H9 (cell line): ENCODE measurements at places on chromosomes 3 and 15. TPM values are rescaled to one million over a fixed set of nuclear protein-coding genes. Genes with fewer than 3 reads are reported as not detected.

- H3K36me3 ChIP-seq = no peaks in the 10 kb centered on the region
- no peak overlapping the region for H3K27ac ChIP-seq
- no peak overlapping the region for H3K4me3 ChIP-seq
- H3K27me3 ChIP-seq = no peaks in the 10 kb centered on the region
- DNase-seq = no peak
- H3K4me1 ChIP-seq = no peaks in the 10 kb centered on the region
Observed at GRCh38 chr3:180656406-180656805, 22.9 kb downstream of the CCDC39 start.

Gene ROPN1
- total RNA-seq = not detected in 2 replicates

DNA sequence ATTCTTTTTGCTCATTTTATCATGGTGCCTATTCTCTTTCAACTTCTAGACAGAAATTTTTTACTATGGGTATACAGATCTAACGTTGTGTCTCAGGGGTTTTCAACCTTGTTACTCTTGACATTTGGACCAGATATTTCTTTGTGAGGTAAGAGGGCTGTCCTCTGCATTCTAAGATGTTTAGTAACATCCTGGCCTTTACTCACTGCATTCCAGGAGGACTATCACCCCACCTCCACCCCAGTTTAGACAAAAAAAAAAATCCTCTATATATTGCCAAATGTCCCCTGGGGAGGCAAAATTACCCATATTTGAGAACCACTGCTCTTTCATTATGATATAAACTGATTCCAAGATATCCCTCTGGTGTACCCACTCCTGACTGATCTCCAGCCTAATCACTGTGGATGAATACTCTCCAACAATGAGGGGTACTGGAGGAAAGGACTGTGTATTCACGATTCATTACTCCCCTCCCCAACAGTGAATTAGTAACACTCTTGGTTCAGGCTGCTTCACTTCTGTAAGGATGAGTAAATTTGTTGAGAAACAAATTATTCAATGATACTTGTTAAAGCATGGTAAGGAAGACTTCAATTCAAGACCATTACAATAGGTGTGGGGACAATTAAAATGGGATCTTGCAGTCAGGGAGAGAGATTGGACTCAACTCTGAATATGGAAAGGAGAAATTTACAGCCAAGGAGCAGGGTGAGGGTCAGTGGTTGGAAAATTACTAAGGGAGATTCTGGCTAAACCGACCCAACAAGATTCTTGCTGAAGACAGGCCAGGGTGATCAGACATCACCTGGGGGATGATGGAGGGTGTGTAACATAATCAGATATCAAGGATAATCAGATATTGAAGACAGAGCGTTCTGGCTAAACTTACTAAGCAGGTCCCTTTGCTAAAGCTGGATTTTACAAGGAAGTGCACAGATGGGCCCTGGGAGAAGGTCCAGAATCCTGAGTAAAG is 123.8 kb upstream of the DAZL start:
- no peak overlapping the region for H3K27ac ChIP-seq
- peaks cover 63% of the 10 kb centered on the region for H3K36me3 ChIP-seq
- no peak for DNase-seq
- H3K4me3 ChIP-seq = no peak overlapping the region
- no peaks in the 10 kb centered on the region; the same call in 1 of the 2 replicates for H3K4me1 ChIP-seq

- no peaks in the 10 kb centered on the region for H3K27me3 ChIP-seq
- DNase-seq = no peak
- H3K27ac ChIP-seq = no peak overlapping the region
Observed at GRCh38 chr3:24682141-24682547, 187.5 kb upstream of the THRB start.

DNA sequence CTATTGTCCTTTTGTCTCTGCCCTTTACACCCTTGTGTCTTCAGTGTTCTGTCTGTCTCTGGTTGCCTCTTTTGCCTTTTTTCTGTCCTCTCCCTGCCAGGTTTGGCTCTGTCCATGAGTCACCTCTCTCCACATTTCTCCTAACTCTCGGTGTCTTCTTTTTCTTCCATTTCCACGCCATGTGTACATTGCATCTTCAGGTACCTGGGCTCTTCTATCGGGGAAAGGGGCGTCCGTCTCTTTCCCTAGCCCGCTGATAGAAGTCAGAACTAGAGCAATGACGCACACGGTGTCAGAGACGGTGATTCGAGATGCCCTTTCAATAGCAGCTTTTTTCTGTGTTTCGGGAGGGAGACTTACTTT is 641 bp downstream of the OPA1 start:
- no peak for DNase-seq
- peak overlapping the region; percentile 95 for H3K4me3 ChIP-seq
- H3K4me1 ChIP-seq = no peaks in the 10 kb centered on the region
- H3K36me3 ChIP-seq = peaks cover 8% of the 10 kb centered on the region; the same call in 2 of the 3 replicates
- peak overlapping the region; percentile 44 for H3K27ac ChIP-seq

Gene PTX3
- 0.11 and 0.22 TPM in 2 replicates for total RNA-seq

- H3K27me3 ChIP-seq = no peaks in the 10 kb centered on the region
- no peak for DNase-seq
- no peaks in the 10 kb centered on the region for H3K36me3 ChIP-seq
- H3K4me1 ChIP-seq = no peaks in the 10 kb centered on the region
- no peak overlapping the region for H3K4me3 ChIP-seq
- H3K27ac ChIP-seq = no peak overlapping the region
Observed at GRCh38 chr15:28861031-28861534, 12.6 kb upstream of the GOLGA6L7 start.

DNA sequence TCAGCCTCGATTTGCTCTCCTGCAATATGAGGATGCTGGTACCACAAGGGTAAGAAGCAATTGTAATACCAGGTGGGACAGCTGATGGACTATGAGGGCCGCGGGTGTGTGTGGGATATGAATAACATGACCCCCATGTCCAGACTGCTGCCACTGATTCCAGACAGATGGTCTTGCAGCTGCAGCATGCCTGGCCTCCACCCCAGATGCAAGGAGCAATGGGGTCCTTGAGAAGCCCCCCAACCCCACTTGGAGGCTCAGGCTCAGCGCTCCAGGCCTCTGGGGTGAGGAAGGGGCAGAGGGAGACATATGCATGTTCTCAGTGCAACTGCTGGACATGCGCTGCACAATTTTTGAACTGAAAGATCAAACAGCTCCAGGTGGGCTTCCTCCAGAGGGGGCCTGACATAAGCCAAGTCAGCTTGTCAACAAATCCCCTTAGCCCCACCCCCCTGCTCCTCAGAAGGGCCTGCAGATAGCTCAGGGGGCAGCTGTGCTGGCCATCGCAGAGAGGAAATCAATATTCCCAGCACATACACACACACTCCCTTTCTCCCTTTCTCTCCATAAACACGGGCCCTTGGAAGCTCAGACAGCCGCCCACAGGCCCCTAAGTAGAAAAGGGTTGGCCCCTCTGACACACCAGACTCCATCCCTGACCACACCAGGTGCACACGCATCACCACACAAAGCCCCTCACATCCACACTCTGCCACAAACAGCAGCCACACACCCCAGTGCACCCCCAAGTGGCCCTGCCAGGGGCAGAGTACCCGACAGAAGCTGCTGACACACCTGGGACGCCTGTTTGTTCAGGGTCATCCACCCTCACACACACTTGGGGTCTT is 107.0 kb downstream of the IQSEC1 start:
- no peaks in the 10 kb centered on the region; the same call in 1 of the 2 replicates for H3K4me1 ChIP-seq
- 0 out of 2 replicates have a peak, but pooled peaks cover 2% of the 10 kb centered on the region for H3K36me3 ChIP-seq
- no peaks in the 10 kb centered on the region for H3K27me3 ChIP-seq
- peak overlapping the region; percentile 91 for H3K4me3 ChIP-seq
- no peak overlapping the region for H3K27ac ChIP-seq

GRCh38 chr15:74430510-74430951 is 3.2 kb downstream of the SEMA7A start:
- H3K4me1 ChIP-seq = peaks cover 3% of the 10 kb centered on the region; the same call in 1 of the 2 replicates
- no peak overlapping the region for H3K27ac ChIP-seq
- DNase-seq = no peak
- H3K4me3 ChIP-seq = no peak overlapping the region

DNA sequence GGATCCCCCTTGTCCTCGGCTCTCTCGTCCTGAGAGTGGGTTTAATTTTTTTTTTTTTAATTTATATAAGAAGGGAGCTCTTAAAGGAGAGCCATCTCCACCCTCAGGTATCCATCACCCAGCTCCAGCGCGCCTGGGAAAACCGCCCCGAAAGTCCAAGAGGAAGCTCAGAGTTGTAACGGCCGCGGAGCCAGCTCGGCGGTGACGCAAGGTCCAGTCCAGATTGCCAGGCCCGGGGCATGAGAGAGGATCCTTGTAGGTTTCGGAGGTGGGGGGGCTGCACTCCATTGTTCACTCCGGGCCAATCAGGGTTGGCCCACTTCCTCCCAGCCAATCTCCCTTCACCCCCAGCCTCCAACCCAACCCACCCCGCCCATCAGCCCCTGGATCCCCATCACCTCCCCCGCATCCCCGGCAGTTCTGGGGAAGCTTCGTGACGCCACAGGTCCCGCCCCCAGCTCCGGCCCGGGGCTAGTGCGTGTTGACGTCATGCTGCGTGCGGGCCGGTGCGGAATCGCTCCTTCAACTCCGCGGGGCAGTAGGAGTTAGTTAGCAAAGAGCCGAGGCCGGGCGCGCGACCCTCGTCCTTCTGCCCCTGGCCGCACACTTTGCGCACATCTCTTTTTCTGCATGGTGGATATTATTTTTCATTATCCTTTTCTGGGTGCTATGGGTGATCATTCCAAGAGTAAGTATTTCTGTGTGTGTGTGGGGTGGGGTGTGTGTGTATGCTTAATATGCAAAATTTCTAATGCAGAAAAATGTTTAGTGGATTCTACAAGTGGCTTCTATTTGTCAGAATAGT is at the start of gene ISL2:
Gene ISL2 (plus strand): TSS at position 520 of the 805 bp plus-strand sequence. CDS start 111 bp downstream, at position 631.
- peak within 1 kb of the TSS; percentile 84 for H3K4me3 ChIP-seq
- H3K27me3 ChIP-seq = peaks cover 46% of the 10 kb centered on the region
- peak within 1 kb of the TSS; percentile 14 for H3K27ac ChIP-seq
- H3K4me1 ChIP-seq = peaks cover 3% of the 10 kb centered on the region; the same call in 1 of the 2 replicates

DNA sequence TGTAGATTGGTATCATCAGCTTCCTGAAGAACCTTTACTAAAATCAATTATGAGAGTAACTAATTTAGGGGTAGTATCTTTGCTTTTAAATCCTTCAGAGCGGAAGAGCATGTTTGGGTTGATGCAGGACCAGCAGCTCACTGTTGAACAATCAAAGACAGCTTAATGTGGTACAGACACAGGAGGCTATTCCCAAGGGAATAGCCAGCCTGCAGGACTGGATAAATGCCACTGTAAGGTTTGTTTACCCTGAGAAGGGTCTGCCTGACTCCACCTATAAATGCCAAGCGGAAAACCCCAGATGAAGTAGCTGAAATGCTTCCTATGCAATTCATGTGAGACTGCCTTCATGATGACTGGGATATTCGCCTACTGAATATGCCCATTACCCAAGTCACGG is 16.0 kb upstream of the STAC start:
- H3K4me3 ChIP-seq = no peak overlapping the region
- DNase-seq = no peak
- H3K27ac ChIP-seq = no peak overlapping the region
- H3K27me3 ChIP-seq = no peaks in the 10 kb centered on the region

- H3K4me1 ChIP-seq = no peaks in the 10 kb centered on the region
- no peak for DNase-seq
- H3K27ac ChIP-seq = no peak overlapping the region
- H3K4me3 ChIP-seq = no peak overlapping the region
Observed at GRCh38 chr3:134075568-134075825, 45.8 kb upstream of the SLCO2A1 start.

- H3K4me3 ChIP-seq = 0 out of 3 replicates have a peak overlapping the region, but pooled peaks have one; percentile 1
- no peak for DNase-seq
- H3K27ac ChIP-seq = no peak overlapping the region
- H3K27me3 ChIP-seq = no peaks in the 10 kb centered on the region; the same call in 1 of the 2 replicates
- no peaks in the 10 kb centered on the region for H3K36me3 ChIP-seq
Observed at GRCh38 chr15:40353697-40354096, 2.9 kb downstream of the PHGR1 start.

GRCh38 chr3:64888165-64888564 is 200.4 kb upstream of the ADAMTS9 start:
- H3K27ac ChIP-seq = no peak overlapping the region
- no peaks in the 10 kb centered on the region for H3K27me3 ChIP-seq
- no peak overlapping the region for H3K4me3 ChIP-seq
- H3K4me1 ChIP-seq = no peaks in the 10 kb centered on the region
- no peak for DNase-seq
- peaks cover 2% of the 10 kb centered on the region; the same call in 2 of the 3 replicates for H3K36me3 ChIP-seq

DNA sequence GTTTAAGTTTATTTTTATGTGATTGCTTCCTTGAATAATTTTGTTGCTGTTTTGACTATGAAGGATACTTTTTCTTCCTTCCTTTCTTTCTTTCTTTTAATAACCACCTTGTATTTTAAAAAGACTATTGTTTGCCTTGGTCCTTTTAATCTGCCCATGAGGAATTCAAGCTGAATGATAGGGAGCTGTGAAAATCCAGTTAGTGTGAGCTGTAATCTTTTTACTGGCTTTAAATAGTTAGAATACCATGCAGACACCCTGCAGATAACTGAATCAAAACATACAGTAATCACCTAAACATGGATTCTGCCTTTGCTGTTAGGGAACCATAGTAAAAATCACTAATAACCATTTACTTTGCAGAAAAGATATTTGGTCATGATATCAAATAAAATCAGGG is 110.7 kb downstream of the RSRC1 start:
- H3K4me3 ChIP-seq = no peak overlapping the region
- no peaks in the 10 kb centered on the region; the same call in 1 of the 2 replicates for H3K27me3 ChIP-seq
- H3K27ac ChIP-seq = no peak overlapping the region
- H3K36me3 ChIP-seq = no peaks in the 10 kb centered on the region
- no peaks in the 10 kb centered on the region for H3K4me1 ChIP-seq
- no peak for DNase-seq

- H3K4me3 ChIP-seq = no peak overlapping the region
- no peak for DNase-seq
- no peaks in the 10 kb centered on the region for H3K27me3 ChIP-seq
- no peak overlapping the region for H3K27ac ChIP-seq
- no peaks in the 10 kb centered on the region for H3K36me3 ChIP-seq
Observed at GRCh38 chr15:27077790-27078189, 106.8 kb downstream of the GABRG3 start.

Gene TTLL13
- total RNA-seq = not detected in 2 replicates

GRCh38 chr15:80350941-80351610 is 53.1 kb upstream of the ARNT2 start:
- H3K36me3 ChIP-seq = no peaks in the 10 kb centered on the region
- H3K4me3 ChIP-seq = no peak overlapping the region
- H3K4me1 ChIP-seq = no peaks in the 10 kb centered on the region
- no peak overlapping the region for H3K27ac ChIP-seq

GRCh38 chr3:173214576-173214975 is 73.5 kb upstream of the SPATA16 start:
- no peaks in the 10 kb centered on the region; the same call in 1 of the 2 replicates for H3K4me1 ChIP-seq
- no peaks in the 10 kb centered on the region for H3K27me3 ChIP-seq
- H3K27ac ChIP-seq = no peak overlapping the region
- no peak overlapping the region for H3K4me3 ChIP-seq
- no peak for DNase-seq
